ENCODE measurements at places on chromosomes 6 and 20.

DNA sequence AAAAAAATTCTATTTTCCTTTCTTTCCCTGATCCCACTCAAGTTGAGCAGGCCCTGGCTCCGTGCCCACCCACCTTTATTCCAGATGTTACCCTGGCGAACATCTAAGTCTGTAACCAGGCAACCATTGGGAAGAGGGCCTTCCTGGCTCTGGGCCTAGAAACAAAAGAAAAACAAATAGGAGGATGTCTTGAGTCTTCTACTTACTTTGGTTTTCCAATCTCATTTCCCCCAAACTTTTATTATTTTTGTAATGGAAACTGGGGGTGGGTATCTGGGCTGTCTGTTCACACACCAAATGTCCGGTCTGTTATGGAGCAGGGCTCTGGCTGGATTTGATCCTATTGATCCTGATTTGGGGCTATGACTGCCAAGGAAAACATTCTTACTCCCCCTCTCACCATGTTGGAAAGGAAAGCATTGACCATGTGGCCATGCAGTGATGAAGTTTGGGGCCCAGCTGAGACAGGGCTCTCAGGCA, 744.1 kb downstream of the DHX35 start:
- DNase-seq, result no peak

GRCh38 chr20:2507875-2508630, 662 bp downstream of the ZNF343 start:
- DNase-seq, result no peak

DNA sequence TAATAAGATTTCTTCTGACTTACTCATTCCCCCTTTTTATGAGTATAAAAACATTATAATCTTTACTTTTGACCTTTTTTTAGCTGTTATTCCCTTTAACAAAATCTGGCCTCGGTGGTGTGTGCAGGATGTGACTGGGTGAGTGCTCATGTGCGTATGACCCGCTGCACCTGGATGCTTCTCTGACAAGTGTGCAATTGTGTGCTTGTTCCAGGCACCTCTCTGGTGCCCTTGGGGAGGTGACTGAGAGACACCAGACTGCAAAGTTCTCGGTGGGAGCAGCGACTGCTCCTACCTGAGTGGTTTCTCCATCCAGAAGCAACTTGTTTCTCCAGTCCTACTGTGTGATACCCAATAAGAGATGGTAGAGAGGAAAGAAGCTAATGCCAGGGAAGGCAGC, 65.0 kb downstream of the ISM1 start:
- DNase-seq, result no peak

GRCh38 chr20:20731945-20732296, 19.5 kb upstream of the RALGAPA2 start:
- no peak for DNase-seq

GRCh38 chr6:36196113-36196879, at the start of gene BRPF3:
BRPF3 (plus strand) TSS chr6:36196744; CDS start chr6:36200323, 3,579 bp downstream.
- peak; percentile 83 for DNase-seq

DNA sequence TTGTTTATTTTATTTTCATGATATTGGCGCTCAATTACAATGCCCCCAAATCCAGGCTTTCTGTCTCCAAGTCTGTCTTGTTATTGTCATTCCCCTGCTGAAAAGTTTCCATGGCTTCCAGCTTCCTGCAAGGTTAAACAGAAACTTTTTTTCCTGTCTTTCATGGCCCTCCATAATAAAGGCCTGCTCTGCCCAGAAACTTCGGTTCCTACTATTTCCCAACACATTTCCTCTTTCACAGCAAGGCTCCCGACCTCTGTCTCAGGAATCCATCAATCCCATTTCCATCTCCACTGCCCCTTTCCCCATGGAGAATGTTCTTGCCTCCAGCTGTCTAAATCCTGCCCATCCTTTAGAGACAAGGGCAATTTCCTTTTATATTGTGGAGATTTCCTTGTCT, 365.2 kb upstream of the JARID2 start:
- DNase-seq, result no peak

GRCh38 chr6:169702840-169703246, 917 bp downstream of the C6orf120 start:
- DNase-seq, result peak; percentile 50

DNA sequence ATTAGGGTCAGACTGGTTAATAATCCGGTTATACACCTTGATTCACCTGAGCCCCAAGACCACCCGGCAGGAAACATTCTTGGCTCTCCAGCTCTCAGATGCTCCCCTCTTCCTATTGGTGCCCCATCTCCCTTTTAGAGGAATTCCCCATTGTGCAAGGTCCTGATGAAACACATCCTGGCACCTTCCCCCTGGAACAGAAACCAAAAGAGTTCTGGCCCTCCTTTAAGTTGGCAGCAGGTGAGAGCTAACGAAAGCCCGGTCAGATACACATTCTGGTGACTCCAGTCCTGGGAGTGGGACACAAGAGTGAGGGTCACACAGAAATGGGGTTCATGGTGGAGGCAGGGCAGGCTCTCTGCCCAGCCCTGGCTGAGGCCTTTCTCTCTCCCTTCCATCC, 32.2 kb downstream of the RSPO4 start:
- no peak for DNase-seq

DNA sequence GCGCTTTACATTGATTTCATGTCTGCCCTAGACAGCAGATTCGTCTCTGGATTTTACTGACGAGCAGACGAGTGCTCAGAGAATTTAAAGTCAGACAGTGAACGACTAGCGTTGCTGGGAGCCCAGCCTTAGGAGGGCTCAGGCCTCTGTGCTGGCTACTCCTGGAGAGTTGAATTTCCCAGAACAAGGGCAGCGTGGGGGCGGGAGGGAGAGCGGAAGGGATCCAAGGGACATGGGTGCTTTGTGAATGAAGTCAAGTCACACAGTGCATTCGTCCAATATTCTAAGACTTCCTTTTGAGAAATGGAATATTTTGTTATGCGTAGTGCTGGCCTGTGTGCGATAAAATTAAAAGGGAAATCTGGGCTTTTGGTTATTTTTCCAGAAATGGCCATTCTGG, 126.5 kb downstream of the MYLK4 start:
- DNase-seq, result no peak

DNA sequence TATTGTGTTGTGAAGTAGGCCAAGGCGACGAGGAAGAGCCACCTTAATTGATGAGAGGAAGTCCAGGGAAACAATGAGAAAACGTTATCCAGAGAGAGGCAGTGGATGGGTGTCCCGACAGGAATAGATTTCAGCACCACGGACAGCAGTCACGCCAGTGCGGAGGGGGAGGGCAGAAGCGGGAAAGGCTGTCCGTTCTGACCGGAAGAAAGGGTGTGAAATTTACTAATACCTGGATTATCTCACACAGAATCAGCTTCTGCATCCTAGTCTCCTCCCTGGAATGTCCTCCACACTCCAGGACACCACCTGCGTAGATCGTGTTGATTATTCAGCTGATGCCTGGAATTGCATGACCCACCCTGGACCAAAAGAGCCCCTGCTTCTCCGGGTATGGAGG, 7.4 kb upstream of the BPIFA3 start:
- DNase-seq, result peak; percentile 57

- DNase-seq, result no peak
Observed at GRCh38 chr20:24956001-24956841, 7.2 kb downstream of the CST7 start.

- peak; percentile 55 for DNase-seq
Observed at GRCh38 chr6:31582230-31582643, at the start of gene LTB. LTB (minus strand) TSS chr6:31582424; CDS start chr6:31582417, 7 bp downstream.

GRCh38 chr20:20019123-20019522, 2.0 kb downstream of the NAA20 start:
- no peak for DNase-seq

DNA sequence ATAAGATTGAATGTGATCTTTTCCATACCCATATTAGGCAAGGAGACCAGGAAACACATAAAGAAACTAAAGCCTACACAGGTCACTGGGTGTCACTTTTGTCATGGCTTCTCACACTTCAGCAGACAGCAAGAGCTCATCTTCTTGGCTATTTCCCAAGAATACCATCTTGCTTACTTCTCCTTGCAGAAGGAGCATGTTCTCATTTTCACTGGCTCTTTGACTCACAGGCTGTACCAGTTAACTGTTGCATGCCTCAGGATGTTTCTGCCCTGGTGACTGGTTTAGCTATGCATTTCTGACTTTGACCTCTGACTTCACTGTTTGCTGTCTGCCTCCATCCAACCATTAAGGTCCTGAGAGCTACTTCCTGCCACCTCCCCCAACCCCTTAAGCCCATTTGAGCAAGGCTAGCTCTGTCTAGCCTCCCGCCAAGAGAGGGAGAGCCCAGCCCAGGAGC, 40.3 kb upstream of the OGFRL1 start:
- DNase-seq, result no peak

- DNase-seq, result no peak
Observed at GRCh38 chr6:141610741-141611140, 522.0 kb upstream of the GJE1 start.

DNA sequence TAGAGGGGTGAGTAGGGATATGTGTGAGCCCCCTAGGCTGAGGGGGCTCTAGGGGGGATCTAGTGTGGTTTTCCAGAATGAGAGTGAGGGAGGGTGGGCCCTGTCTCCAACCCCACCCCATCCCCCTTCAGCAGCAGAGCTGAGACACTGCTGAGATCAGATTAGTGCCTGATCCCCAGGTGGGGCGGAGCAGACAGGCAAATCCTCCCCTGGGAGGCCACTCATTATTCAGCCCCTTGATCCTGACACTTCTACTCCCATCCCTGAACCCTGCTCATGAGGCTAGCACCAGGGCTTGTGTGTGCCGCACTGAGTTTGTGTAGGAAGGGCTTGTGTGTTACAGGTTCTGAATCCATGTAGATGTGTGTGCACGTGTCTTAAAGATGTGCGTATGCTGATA, 42.5 kb downstream of the SPDEF start:
- DNase-seq, result no peak

- DNase-seq, result no peak
Observed at GRCh38 chr6:141866731-141867497, 265.8 kb upstream of the GJE1 start.

DNA sequence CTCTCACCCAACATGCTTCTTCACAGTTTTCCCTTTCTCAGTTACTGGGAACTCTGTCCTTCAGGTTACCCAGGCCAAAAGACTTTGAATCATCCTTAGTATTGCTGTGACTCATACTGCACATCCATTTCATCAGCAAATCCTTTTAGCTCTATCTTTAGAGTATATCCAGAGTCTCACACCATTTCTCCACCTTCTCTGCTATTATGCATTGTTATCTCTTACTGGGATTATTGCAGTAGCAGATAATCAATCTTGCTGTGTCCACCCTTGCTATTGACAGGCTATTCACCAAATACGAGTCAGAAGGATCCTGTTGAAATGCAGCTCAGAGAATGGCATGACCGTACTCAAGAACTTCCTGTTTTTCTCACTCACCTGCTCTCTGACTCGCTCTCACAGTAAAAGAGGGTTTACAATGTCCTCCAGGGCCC, 57.3 kb downstream of the BCKDHB start:
- no peak for DNase-seq

- DNase-seq, result peak; percentile 61
Observed at GRCh38 chr20:44979090-44979621, 12.8 kb downstream of the STK4 start.

- no peak for DNase-seq
Observed at GRCh38 chr6:136429264-136430065, 120.8 kb downstream of the MAP7 start.

- no peak for DNase-seq
Observed at GRCh38 chr20:50919567-50919966, 11.7 kb downstream of the ADNP start.

DNA sequence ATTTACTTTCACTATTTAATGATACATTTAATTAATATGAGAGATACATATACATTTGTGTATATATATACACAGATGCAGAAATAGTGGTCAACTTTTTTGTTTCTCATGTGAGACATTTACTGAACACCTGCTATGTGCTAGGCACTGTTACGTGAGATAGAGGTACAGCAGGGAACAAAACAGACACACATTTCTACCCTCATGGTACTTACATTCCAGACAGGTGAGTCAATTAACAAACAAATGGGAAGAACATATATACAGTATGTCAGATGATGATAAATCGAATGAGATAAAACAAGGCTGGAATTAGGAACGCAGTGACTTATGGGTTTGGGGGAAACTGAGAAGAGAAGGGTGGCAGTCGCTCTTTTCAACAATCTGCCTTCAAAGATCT, 5.1 kb downstream of the TFB1M start:
- DNase-seq, result no peak

GRCh38 chr20:63329331-63330083, 31.6 kb downstream of the CHRNA4 start:
- no peak for DNase-seq

DNA sequence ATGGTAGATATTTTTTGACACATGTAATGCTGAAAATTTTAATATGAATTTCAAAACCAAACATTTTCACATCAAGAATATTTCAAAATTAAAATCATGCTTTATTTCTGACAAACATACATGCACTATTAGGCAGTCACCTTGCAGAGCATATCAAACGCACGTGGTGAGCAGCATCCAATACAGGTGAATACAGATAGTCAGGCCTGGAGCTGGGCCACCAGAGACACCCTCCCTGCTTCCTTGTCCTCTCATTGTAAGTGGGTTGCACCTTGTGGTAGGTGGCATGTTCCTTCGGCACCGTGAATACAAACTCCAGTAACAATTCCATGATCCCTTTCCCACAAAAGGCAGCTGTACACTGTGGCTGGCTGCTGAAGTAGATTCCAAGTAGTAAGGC, 8.9 kb downstream of the REV3L start:
- DNase-seq, result no peak

DNA sequence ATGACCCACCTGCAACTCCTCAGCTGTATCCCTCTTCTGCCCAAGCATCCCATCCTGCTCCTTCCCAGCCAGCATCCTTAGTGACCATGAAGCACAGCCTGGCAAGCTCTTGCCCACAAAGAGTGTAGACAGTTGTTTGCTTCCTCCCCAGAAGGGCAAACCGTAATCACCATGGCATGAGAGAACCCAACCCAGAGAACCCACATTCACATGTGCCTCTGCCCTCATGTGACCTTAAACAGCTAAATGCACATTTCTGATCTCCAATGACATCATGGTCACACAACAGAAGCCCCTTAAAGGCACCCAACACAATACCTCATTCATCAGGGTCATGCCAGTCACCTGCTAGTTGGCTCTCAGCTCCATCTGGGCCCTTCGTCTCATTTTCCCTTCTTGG, 162.8 kb upstream of the CDYL start:
- no peak for DNase-seq

DNA sequence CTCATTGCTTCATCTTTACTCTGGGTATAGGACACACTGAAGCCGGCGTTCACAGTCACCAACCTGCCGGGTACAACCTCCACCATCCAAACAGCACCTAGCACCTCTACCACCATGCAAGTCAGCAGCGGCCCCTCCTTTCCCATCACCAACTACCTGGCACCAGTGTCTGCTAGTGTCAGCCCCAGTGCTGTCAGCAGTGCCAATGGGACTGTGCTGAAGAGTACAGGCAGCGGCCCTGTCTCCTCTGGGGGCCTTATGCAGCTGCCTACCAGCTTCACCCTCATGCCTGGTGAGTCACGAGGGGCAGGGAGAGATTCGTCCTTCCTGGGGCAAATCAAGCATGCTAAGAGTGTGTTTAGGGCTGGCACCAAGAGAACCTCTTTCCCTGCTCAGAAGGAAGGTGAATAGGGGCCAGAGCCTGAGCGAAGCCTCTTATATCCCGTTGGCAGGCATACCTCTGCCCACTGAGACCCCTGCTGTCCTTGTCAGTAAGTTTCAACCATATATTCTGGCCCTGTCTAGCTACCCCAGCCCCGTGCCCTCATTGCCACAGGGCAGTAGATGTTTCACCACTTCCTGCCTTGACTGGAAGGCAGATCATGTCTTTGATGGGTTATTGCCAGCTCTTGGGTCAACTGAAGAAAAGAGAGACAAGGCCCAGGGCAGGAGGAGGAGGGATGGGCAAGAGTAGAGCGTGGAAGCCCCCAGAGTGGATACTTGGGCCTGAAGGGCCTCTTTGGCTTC, 4.8 kb downstream of the SRF start:
- no peak for DNase-seq

Data from stimulated activated naive CD8-positive, alpha-beta T cell treated with anti-CD3 and anti-CD28 coated beads, Interleukin-15, Interleukin-2, amounts not matched to agents 100 U/mL and 50 U/mL, for 24 hours (primary cell).